HCT116 (cell line): ENCODE measurements at places on chromosomes 13 and 19.

DNA sequence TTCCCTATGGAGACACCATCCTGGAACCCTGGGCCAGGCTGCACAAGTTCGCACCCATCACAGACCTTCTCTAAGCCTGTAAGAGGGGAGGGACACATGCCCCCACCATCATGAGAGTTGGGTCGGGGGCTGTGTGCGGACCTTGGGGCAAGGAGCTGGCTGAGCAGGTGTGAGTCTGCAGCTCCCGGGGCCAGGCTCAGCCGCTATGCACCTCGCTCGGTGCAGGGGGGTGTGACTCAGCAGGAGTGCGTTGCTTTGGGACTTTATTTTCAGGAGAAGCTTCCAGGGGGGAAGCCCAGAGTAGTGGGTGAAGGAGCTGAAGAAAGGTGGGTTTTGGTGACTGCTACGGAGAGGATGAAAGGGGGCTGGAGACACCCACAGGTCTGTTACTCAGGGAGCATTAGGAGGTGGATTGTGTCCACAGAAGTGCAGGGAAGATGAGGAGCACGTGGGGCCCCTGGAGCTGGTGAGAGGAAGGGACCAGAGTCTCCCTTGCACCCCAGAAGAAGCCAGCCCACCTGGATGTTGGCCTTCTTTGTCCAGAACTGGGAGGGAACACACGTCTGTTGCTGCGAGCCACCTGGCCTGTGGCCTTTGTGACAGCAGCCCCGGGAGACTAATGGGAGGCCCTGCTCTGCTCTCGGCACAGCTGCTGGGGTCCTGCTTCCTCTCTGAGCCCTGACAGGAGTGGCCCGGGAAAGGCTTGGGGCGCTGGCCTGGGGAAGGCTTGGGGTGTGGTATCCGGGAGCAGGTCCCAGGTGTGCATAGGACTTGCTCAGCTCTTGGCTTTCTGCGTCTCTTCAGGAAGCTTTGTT is 162.6 kb downstream of the TEX29 start:
- no peak for DNase-seq

DNA sequence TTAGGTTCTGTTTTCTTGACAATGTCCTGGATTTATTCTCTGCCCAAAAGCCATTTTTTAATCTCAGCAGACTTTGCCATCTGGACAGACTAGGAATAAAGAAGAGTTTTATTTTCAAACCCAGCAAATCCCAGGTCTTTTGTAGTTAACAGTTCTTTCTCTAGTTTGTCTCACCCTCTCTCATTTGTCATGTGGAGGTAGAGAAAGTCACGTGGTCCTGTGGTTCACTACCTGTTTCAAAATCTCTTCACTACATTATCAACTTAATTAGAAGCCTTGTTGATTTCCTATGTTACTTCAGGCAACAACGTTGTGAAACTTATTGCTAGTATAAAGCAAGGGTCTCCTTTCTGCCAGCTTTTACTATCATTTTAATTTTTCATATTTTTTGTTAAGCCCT is 1222.6 kb downstream of the EFNB2 start:
- DNase-seq, result no peak

DNA sequence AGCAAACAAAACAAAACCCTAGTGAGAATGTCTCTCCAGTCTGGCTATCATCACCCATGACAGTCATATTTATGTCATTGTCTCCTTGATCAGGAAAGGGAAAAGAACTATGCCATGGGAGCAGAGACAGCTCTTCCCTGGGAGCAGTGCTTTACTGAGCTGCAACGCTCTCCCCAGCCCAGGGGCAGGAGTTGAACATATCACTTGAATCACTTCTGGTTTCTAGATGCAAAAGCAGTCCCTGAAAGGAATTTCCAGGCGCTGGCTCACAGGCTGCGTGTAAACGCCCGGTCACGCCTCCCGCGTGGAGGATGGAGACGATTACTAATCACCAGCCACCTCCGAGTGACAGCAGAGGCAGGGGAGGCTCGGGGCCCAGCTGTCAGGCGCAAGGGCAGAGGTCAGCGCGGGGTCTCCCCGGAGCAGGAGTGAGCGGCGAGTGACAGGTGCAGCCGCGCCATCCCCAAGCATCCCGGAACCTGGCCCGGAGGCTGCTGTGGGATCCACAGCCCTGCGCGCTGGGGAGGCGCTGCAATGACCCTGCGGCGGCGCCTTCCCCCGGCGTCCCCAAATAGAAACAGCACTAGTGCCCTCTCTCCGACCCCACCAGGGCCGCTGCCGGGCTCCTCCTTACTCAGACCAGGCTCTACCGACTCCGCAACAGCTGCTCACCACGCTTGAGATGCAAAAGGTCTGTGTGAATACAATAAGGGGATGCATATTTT is 23.5 kb upstream of the DCLK1 start:
- no peak for DNase-seq

DNA sequence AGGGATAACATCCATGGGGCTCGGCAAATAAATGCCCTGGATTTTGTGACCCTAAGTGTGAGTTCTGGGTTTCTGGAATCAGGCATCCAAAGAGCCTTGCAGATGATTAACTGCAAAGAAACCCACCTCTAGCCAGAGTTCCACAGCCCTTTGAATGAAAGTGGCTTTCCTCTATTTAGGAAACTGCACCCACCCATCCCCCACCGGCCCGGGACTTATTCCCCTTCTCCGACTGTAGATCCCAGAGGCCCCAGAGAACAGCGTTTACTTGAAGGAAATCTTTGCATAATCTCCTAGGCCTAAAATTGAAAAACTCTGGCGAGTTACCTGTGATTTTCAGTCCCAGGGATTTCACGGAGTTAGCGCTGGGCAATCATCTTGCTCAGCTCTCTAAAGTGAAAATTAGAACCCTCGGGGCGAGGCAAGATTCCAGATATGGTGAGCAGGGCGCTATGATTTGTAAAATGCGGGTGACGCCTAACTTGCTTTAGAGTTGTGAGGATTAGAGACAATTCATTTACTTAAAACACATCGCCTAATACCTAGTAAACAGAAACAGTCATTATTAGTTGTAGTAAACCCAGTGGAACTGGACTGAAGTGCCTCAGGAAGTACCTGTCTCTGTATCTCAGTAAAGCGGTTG is 9.4 kb downstream of the URAD start:
- no peak for DNase-seq

GRCh38 chr19:16019691-16020448 is 56.4 kb upstream of the TPM4 start:
- no peak for DNase-seq
